ENCODE measurements at places on chromosomes 16 and 17. TPM values are rescaled to one million over a fixed set of nuclear protein-coding genes. Genes with fewer than 3 reads are reported as not detected.

SLC52A1 gene
- not detected for total RNA-seq

GRAPL gene
- 1.9 TPM for total RNA-seq

DNA sequence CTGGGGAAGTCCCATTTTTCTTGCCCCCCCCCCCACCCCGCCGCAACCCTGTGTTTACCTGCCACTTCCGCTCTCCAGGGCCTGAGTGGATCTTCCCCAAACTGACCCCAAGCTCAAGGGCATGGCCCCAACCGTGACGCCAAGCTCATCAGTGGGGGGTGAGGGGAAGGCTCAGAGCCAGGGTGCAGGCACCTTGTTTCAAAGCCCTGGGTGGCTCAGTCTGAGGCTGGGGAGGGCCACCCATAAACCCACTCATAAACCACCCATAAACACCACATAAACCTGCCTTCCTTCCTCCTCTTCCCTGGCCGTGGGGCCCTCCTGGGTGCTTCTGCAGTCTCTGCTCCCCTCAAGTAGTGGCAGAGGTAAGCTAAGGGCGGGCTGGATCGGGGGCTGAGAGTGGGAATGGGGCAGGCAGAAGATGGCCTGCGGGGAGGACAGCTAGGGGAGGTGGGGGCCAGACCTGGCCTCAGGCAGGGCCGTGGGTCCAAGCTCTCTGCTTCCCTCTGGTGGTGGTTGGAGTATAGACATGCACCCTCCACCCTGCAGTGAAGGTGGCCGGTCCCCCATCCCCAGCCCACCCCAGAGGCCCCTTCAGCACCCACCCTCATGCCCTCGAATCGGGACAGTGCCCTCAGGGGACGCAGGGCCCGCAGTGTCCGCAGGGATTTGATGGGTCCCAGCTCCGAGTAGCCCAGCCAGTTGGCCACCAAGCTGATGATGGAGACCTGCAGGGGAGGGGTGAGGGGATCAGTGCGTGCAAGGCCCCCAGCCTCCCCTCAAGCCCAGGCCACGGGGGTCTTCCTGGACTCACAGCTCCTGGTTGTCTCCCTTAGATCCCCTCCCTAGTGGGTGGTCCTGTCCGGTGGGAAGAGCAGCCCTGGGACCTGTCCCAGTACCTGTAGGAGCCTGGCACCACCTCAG is 14.6 kb upstream of the CD79B start:
- DNase-seq, result peak; percentile 54
- H3K27me3 ChIP-seq, result peaks cover 4% of the 10 kb centered on the region
- no peak overlapping the region for H3K27ac ChIP-seq
- no peak overlapping the region for H3K4me3 ChIP-seq

- DNase-seq, result no peak
- H3K4me1 ChIP-seq, result no peaks in the 10 kb centered on the region
- no peak overlapping the region for H3K4me3 ChIP-seq
- no peaks in the 10 kb centered on the region for H3K27me3 ChIP-seq
- H3K36me3 ChIP-seq, result no peaks in the 10 kb centered on the region
These were observed 17.0 kb upstream of the ABCA8 start for GRCh38 chr17:68972119-68972704.

DNA sequence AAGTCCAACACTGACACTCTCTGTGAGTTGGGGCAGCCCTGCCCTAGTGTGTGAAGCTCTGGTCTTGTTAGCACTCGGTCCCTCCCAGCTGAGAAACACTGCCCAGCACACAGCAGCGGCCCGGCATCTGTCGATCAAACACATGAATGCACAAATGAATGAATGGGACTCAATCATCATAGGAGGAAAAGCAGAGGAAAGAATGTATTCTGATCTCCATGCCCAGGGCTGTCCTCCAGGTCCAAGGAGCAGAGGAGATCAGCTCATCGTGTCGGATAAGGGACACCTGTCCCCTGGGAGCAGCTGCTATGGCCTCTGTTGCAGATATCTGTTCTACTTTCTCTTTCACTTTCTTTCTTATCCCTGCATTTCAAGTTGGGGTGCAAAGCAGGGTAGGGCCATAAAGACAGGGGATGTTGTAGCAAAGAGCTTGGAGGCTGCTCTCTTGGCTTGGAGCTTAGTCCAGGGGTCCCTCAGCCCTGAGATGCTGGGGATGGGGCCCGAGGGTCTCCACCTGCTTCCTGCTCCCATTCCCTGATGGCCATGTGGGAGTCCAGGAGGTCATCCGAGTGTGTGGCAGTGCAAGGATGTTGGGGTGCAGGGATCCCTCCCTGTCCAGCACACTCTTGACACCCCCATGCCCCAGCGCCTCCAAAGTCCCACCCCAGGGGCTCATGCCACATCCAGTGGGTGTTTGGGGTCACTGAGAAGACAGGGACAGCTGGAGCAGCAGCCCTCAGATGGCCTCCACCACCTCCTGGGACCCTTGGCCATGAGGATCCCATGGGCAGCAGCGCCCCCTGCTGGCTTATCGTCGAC is 88.2 kb downstream of the IRF8 start:
- H3K27ac ChIP-seq, result no peak overlapping the region
- H3K27me3 ChIP-seq, result peaks cover 71% of the 10 kb centered on the region
- H3K4me1 ChIP-seq, result no peaks in the 10 kb centered on the region
- no peak for DNase-seq
- no peaks in the 10 kb centered on the region for H3K36me3 ChIP-seq

- DNase-seq, result peak; percentile 62
- peak overlapping the region; percentile 74 for H3K27ac ChIP-seq
- H3K27me3 ChIP-seq, result no peaks in the 10 kb centered on the region
- no peaks in the 10 kb centered on the region for H3K36me3 ChIP-seq
- H3K4me3 ChIP-seq, result no peak overlapping the region
These were observed 16.6 kb downstream of the LDHD start for GRCh38 chr16:75099738-75100602.

GRCh38 chr17:59814276-59814675 is 78.5 kb downstream of the TUBD1 start:
- no peaks in the 10 kb centered on the region for H3K4me1 ChIP-seq
- no peak for DNase-seq
- H3K4me3 ChIP-seq, result no peak overlapping the region

- peaks cover 9% of the 10 kb centered on the region for H3K4me1 ChIP-seq
- H3K27me3 ChIP-seq, result peaks cover 48% of the 10 kb centered on the region
- peak overlapping the region; percentile 14 for H3K4me3 ChIP-seq
- DNase-seq, result no peak
- H3K36me3 ChIP-seq, result no peaks in the 10 kb centered on the region
These were observed 100.7 kb downstream of the MGAT5B start for GRCh38 chr17:76968707-76969597.

All from heart right ventricle (tissue), 16 donors.